HTR-8/SVneo (cell line): ENCODE measurements at places on chromosomes 4 and X.

GRCh38 chr4:158962393-158962792, 140.5 kb upstream of the RAPGEF2 start:
- DNase-seq: no peak

GRCh38 chrX:123959281-123960063, 2.0 kb upstream of the STAG2 start:
- no peak for DNase-seq

DNA sequence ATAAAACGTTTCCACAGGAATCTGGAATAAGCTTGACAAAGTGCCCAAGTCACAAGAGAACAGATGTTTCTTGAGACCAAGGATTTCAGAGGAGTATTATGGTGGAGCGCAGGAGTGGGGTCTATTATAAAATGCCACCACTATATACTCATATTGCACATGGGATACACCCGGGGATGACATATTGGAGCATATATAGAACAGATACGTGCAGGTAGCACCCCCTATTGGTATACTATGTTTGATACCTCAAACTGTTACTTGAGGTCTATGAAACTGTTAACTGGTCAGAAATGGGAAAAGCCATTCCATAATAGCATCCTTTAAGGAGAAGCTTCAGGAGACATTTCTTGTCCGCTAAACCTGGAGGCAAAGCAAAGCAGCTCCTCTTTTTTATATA, 86.0 kb downstream of the PCYT1B start:
- DNase-seq: peak; percentile 58

GRCh38 chr4:32192363-32192762, 1472.2 kb downstream of the PCDH7 start:
- no peak for DNase-seq

DNA sequence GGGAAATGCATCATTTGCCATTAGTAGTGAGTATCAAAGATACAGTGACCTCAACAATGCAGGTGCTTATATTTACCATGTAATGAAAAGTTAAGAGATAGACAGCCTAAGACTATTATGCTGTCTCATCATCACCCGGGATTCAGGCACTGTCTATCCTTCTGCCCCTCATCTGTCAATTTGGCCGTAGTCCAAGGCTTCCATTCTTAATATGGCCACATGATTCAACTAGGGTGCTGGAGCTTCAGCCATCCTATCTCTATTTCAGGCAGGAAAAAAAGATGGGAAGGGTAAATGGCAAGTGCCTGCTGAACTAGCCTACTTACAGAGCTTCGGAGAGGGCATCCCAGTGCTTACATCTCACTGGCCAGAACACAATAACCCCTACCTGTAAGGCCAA, 196.7 kb upstream of the LNX1 start:
- no peak for DNase-seq

GRCh38 chr4:54104907-54105306, 4.9 kb downstream of the GSX2 start:
- no peak for DNase-seq

DNA sequence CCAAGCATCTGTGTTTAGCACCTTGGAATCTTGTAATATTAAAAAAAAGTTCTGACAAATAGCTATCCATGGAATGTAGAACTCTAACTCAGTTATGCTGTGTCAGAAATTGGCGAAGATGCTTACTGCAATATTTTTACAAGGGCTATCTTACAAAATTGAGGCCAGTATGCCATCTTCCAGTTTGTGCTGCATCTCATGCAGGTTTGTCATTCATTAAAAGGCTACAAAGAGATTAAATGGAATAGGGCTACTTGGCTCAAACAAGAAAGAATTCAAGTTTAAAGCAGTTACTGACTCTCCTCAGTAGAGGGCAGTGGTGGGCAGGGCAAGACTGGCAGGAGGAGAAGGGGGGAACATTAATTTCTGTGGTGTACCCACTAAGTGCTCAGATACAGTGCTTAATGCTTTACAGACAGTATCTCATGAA, 66.5 kb downstream of the SHROOM4 start:
- no peak for DNase-seq

DNA sequence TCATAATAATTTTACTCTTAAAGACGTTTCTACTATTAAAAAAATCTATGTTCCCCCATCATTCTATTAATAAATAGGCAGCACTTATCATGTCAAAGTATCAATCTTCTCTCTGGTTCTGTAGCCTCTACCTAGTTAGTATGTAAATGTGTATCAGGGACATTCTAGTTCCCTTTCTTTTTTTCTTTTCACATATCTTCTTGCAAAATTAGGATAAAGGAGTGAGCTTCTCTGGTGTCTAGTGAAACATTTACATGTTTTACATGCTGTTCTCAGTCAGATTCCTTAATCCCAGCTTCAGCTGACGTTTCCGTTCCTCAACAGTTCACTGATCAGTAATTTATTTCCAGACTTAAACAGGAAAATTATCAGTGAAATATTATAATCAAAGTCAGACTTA, 11.8 kb downstream of the PCDH10 start:
- no peak for DNase-seq

DNA sequence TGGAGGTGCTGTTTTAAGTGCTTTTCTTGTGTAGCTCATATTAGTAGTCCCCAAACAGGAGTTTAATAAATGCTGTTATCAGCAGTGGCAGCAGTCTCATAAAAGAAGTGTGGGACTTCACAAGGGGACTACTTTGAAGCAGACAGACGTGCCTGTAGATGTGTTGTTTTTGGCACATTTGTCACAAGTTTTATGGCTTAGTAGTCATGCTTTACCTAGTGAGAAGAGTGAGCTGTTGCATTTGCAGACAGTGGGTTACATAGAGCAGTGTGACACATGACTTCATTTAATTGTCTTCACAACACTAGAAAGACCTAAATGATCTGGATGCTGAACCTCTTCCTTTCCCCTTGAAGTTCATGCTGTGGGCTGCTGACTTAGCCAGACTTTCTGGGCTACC, 149.5 kb upstream of the MBNL3 start:
- no peak for DNase-seq

GRCh38 chrX:65999029-65999562, 40.8 kb downstream of the VSIG4 start:
- no peak for DNase-seq

DNA sequence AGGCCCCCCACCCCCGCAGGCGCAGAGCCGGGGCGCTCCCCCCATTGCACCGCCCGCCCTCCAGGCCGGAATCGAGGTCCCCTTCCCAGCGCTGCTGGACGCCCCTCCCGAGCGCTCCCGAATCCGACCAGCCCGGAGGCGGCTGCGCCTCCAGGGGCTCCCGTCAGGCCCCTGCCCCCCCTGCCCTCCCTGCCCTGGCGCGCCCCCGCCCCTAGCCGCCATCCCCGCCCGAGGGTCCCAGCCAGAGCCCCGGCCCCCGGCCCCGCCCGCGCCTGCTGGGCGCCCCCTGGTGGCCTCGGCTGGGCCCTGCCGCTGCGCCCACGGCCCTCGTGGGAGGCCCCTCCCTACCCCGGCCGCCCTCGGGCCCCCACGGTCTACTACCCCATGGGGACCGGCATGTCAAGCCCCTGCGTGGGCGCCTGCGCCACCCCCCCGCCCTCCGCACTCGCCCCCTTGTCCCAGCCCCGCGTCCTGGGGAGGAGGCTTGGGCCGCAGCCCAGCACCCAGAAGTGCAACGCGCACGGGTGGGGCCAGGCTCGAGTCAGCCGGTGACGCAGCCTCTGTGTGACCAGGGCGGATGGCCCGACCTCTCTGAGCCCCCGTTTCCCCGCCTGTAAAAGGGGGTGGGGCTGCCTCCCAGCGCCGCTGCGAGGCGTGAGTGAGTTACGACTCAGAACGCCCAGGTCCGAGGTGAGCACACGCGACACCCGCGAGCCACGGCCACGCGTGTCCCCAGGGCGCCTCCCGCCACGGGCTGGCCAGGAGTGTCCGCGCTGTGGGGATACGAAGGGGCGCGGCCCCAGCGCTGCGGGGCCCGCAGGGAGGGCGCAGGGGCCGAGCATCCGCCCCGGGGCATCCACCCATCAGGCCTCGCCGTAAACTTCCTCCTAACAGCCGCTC, 104.9 kb downstream of the FAM53A start:
- DNase-seq: peak; percentile 62

DNA sequence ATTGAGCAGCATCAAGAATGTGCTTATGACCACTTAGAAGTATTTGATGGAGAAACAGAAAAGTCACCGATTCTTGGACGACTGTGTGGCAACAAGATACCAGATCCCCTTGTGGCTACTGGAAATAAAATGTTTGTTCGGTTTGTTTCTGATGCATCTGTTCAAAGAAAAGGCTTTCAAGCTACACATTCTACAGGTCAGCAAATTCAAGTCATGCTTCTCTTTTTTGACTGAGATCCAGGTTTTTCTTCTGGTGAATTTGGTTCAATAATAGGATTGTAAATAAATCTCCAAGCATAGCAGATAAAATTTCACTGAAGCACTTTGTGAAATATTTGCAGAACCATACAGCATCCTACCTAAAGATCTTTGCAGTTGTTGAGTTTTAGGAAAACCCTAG, 218.1 kb downstream of the TLL1 start:
- no peak for DNase-seq

- DNase-seq: peak; percentile 0
Measured at GRCh38 chr4:80989921-80990544, 40.5 kb upstream of the BMP3 start.

GRCh38 chr4:118682928-118683327, 2.3 kb upstream of the METTL14 start:
- DNase-seq: peak; percentile 9

DNA sequence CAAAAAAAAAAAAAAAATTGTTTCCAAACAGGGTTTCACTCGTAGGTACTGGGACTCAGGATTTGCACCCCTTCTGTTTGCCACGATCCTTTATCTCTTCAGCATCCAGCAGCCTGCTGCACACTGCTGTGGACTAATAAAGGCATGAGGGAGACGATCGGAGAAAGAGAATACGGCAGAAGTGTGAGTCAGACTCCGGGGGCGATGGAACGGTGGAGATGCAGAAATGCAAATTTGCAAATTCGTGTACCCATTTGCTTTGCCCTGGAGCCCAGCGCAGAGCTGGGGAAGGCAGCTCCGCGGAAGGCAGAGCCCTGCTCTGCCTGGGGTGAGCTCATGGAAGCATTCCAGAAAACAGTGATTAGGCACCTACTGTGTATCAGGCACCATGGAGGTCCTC, 270.3 kb downstream of the ASMT start:
- DNase-seq: no peak

DNA sequence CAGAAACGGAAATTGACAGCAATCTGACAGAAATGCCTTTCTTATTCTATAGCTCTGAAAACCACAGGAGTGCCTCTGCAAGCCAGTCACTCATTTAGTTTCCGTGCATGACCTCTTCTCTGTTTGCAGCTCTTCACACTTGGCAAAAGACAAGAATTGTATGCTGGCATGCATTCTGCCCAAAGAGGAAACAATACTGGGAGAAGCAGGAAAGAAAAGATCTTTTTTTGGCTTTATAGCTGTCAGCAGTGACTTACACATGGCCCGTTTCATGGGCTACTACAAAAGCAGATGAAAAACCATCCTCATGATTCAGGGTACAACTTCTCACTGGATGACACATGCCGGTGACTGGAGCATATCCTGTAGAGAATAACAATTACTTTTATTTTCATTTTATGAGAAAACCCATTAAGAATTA, 249.4 kb downstream of the ADAMTS3 start:
- no peak for DNase-seq

- no peak for DNase-seq
Measured at GRCh38 chr4:81746773-81747172, 275.1 kb upstream of the RASGEF1B start.

GRCh38 chrX:149799938-149800337, 18.2 kb downstream of the MAGEA9 start:
- no peak for DNase-seq

- no peak for DNase-seq
Measured at GRCh38 chr4:75878246-75878756, 24.0 kb downstream of the PPEF2 start.

DNA sequence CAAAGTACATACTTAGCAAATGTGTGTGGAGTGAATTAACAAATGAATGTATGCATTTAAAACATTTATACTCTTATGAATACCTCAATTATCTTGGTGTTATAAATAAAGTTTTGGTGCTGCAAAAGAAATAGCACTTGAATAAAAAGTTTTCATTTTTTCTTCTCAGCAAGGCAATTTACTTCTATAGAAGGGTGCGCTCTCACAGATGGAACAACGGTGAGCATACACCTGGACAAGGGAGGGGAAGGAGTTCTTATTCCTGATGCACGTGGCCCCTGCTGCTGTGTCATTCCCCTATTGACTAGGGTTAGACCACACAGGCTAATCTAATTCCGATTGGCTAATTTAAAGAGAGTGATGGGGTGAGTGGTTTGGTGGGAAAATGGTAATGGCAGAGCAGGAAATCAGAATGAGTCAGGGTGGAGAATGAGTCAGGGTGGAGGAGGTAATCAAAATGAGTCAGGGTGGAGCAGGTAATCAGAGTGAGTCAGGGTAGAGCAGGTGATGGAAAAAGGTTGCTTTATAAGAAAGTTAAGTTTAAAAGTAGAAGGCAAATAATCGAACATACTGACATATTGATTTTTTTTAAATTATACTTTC, 28.2 kb upstream of the PGK1 start:
- no peak for DNase-seq

GRCh38 chrX:75210602-75211001, 54.5 kb upstream of the ABCB7 start:
- no peak for DNase-seq

- no peak for DNase-seq
Measured at GRCh38 chrX:14776901-14777300, 96.0 kb downstream of the FANCB start.

GRCh38 chr4:165461159-165461821, 82.5 kb downstream of the CPE start:
- DNase-seq: peak; percentile 22

DNA sequence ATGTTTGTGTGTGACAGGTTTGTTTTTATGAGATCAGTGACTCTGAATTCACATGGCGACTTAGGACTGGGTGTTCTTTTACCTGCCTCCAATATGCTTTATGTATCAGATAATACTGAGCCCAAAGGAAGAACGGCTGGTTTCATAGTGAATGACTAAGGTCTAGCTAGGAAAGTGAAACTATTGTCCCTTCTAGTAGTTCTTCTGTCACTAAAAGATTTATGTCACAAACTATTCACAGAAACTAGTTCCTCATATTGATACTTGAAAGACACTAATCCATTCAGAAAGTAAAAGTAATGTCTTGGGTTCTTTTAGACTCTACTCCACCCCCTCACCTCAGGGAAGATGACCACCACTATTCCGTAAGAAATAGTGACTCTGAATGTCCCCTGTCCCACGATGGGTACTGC, 81.7 kb downstream of the EGF start:
- DNase-seq: no peak

DNA sequence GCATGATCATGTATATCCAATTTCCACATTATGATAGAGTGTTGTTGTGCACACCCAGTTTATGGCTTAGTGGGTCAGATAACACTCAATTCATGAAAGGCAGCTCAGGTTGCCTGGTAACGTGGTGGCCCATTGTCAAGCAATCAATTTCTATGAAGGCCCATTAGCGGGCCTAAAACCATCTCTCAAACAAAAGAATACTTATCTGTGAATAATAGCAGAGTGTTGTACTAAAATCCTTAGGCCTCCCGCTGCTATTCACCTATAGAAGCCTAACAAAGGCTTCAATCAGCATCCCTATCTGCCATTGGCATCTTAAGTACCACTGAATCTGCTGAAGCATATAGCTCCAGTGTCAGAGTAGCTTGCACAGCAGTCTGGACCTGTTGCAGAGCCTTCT, 849.6 kb upstream of the POU3F4 start:
- DNase-seq: no peak

- DNase-seq: no peak
Measured at GRCh38 chr4:38287101-38287851, 327.1 kb downstream of the PTTG2 start.
